ENCODE measurements at places on chromosomes 1 and 21.
A peak's percentile ranks its signal among the peaks of the same experiment; 100 is the strongest.

DNA sequence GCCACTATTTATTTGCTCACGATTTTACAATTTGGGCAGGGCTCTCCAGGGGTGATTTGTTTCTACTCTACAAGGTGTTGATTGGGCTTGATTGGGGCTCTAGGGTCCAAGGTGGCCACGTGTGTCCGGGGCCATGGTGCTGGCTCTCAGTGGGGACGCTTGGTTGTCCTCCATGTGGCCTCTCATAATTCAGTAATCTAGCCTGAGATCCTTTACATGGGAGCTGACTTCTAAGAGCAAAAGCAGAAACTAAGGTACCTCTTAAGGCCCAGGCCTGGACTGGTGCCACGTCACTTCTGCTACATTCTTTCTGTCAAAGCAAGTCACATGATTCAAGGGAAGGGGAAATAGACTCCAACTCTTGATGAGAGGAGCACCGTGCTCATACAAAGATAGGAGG, 8.1 kb upstream of the PSRC1 start:
- DNase-seq = no peak

- DNase-seq = no peak
These were observed 19.2 kb downstream of the PTTG1IP start for GRCh38 chr21:44854391-44854663.

- no peak for DNase-seq
These were observed 54.6 kb downstream of the MATN1 start for GRCh38 chr1:30668546-30669327.

DNA sequence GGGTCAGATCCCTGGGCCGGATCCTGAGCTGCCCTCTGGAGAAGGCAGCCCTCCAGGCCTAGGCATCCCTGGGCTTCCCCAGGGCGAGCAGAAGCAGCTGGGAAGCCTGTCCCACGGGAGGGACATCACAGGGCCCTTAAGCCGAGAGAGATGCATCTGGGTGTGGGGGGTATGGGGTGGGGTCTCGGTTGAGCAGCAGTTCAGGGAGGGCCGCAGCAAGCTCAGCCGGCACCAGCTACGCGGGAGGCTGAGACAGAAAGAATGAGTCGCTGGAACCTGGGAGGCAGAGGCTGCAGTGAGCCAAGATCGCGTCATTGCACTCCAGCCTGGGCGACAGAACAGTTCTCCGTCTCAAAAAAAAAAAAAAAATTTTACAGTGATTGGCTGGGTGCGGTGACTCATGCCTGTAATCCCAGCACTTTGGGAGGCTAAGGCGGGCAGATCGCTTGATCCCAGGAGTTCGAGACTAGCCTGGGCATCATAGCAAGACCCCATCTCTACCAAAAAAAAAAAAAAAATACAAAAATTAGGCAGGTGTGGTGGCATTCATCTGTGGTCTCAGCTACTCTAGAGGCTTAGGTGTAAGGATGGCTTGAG, 37.7 kb downstream of the RRP1 start:
- DNase-seq = peak; percentile 41

GRCh38 chr1:5297180-5297885, 642.9 kb downstream of the AJAP1 start:
- no peak for DNase-seq

DNA sequence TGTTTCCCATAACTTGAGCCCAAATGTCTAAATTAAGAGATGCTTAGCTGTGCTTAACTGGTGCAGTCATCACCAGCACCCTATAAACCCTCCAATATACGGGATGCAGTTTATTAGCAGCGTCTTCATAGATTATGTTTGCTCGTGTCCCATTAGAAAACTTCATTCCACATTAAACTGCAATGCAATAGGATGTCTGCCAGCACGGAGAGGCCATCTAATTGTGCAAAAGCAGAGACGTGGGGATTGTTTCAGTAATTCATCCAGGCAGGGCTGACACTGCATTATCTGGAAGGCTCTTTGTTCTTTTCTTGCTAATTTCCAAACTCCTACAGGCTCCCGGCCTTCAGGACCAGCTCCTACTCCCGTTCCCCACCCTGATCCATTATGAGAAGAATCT, 89.5 kb downstream of the CSMD2 start:
- no peak for DNase-seq

DNA sequence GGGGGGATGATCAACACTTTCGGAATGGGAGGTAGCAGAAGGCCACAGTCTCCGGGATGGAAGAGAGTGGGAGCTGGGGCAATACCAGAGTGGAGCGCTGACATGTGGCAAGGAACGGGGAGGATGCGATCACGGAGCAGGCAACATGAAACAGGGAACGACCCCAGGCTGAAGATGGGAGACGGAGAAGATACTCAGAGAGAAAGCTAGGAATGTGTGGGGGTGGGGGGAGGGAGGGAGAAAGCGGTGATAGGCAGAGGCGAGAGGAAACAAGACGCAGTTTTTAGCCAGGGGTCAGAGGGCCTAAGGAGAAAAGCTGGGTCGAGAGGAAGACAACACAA, 577 bp downstream of the RAB3GAP2 start:
- DNase-seq = peak; percentile 28

DNA sequence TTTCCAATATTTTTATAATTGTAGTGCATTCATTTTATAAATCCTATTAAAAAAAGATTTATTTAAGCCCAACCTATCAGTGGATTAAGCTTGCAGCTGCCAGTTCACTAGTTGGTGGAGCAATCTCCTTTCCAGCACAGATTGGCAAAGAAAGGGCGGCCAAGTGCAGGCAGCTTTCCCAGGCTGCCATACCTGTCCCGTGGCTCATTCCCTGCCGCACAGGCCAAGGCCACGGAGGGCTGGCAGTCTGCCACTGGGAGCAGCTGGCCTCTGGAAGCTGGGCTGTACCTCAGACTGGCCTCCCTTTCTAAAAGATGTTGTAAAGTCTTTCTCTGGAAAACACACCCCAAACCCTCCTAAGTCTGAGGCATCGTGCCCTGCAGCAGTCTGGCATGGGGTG, 74.2 kb downstream of the SIM2 start:
- DNase-seq = peak; percentile 26

DNA sequence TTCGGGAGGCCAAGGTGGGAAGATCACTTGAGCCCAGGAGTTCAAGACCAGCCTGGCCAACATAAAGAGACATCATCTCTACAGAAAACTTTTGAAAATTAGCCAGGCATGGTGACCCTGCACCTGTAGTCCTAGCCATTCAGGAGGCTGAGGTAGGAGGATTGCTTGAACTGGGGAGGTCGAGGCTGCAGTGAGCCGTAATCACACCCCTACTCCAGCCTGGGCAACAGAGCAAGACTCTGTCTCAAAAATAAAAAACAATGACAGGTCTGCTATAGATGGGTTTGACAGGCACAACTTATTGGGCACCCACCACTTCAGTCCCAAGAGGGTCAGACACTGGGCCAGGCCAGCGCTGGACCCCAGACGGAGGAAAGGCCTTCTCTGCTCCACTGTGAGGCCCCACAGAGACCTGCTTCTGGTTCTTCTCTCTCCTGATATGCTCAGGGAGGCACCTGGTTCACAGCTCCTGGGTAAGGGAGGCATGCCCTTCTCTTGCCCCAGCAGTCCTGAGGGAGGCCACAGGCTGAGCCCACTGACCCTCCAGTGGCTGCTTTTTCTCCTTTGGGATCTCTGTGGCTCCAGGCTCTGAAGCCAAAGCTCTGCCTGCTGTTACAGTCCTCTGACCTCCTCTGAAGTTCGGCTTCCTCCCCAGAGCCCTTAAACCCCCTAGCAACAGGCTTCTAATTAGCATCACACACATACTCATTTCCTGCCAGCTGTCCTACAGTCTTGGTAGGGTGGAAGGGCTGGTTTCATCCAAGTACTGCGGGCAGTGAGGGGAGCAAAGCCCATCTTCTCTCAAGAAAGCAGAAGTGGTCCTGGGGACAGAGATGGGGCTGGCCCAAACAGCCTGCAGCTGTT, 14.4 kb downstream of the S100A16 start:
- DNase-seq = no peak

DNA sequence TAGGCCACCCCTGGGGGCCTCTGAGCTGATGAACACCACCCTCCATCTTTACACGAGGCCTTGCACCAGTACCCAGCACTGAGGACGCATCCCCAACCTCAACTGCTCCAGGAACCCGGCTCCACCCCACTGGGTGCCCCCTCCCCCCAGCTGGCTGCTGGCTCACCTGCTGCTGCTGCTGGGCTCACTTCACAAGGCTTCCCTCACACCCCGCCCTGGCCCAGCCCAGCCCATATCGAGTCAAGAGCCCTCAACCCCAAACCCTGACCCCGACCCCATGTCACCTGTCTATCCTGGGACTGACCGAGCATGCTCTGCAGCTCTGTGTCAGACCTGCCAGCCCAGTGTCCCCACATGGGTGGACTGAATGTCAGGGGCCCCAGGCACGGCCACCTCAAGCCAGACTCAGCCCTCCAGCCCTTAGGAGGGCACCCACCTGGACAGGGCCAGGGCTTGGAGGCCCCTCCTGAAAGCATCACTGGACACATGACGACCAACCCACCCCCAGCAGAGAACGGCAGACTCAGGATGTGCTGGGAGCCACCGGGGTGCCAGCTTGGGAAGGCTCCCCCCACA, 21.4 kb downstream of the WNT9A start:
- no peak for DNase-seq

DNA sequence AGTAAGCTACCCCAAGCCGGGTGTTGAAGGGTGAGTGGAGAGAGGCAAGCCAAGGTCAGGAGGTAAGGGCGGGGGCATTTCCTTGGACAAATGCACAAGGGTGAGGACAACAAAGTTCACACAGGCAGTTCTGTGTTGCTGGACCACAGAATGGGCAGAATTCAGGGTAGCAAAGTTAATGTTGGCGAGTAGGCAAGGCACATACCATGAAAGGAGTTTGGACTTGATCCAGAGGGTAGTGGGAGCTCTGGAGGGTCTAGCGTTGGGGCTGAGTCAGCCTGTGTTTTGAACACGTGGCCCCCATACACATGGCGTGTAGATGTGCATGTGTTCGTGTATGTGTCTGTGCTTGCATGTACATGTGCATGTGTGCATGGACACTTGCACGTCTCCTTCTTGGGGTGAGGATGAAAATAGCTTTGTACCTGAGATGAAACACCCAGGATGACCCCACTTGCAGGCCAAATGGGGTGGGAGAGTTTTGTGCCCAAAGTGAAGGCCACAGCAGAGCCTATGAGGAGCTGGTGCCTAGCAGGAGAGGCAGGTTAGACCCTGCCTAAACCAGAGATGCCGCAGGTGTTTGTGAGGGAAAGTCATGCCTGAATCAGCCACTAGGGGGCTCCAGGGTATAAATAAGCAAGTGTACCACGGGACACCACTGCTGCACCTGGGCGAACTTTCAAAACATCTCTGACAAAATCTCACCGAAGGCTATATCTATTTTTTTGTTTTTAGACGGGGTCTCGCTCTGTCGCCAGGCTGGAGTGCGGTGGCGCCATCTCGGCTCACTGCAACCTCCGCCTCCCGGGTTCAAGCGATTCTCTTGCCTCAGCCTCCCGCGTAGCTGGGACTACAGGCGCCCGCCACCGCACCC, 21.8 kb downstream of the SLC27A3 start:
- peak; percentile 86 for DNase-seq

- peak; percentile 26 for DNase-seq
These were observed 5.0 kb upstream of the KIAA0040 start for GRCh38 chr1:175197531-175197930.
